ENCODE measurements at places on chromosomes 7 and 10.

- DNase-seq, result no peak
Measured at GRCh38 chr7:8200316-8200715, 61.7 kb downstream of the ICA1 start.

GRCh38 chr10:23479798-23480473 is 41.1 kb downstream of the OTUD1 start:
- DNase-seq, result no peak

GRCh38 chr10:76031099-76031498 is 599.7 kb downstream of the LRMDA start:
- no peak for DNase-seq

DNA sequence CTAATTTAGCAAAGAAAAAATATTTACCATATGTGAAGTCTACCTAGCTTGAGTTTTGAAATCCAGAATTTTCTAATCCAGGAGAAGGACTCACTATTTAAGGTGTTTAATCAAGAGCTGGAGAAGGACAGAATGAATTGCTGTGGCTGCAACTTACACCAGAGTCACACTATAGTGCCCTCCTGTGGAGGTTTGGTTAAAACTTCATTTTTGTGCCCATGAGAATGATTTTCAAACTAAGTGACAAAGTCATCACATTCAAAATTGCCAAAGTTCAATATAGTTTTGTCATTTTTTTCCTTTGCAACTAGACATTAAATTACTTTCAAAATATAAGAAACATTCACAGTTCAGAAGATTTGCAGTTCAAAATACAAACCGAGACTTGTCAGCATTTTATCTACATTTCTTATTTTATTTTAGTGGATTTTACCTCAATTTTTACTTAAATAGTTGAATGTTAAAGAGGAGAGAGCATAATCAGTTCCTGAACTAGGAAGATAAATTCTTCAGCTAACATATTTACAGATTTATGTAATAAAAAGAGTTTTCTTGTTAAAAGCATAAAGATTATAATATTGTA is 70.7 kb downstream of the CABCOCO1 start:
- DNase-seq, result peak; percentile 56

GRCh38 chr10:59844436-59844835 is 61.9 kb downstream of the CCDC6 start:
- DNase-seq, result no peak

- no peak for DNase-seq
Measured at GRCh38 chr7:52257890-52258289, 777.5 kb upstream of the POM121L12 start.

GRCh38 chr10:90930070-90930837 is 9.4 kb upstream of the ANKRD1 start:
- DNase-seq, result no peak

GRCh38 chr10:11282661-11283060 is 265.0 kb downstream of the CELF2 start:
- DNase-seq, result no peak

- no peak for DNase-seq
Measured at GRCh38 chr7:29808075-29808801, 1.9 kb downstream of the WIPF3 start.

GRCh38 chr7:151249034-151249731 is 689 bp upstream of the SMARCD3 start:
- DNase-seq, result peak; percentile 65

- no peak for DNase-seq
Measured at GRCh38 chr10:103235775-103236174, 9.9 kb upstream of the RPEL1 start.

- no peak for DNase-seq
Measured at GRCh38 chr7:23889566-23889965, 179.5 kb downstream of the STK31 start.

DNA sequence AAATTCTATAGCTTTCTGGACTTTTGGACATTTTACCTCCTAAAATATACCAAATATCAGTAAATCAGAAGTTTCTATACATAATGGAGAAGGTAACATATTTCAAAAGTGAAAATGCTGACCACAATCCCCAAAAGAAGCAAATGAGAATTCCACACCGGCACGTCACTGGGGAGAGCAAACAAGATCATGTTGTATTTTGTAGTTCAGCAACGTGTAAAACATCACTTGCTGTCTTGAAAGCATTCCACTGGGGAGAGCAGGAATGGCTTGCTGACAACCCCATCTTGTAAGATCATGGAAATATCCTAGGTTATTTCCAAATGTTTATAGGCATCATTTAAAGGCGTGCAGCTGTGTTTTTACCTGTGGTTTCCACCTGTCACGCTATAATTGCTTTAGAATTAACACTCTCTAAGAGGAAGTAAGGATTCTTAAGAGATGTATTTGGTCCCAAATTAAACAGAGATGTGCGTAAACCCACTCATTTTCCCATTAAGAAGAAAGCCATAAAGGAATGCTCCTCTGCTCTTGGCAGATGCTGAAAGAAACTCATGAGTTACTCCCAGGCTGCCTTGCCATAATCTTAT is 397.1 kb upstream of the POT1 start:
- no peak for DNase-seq

DNA sequence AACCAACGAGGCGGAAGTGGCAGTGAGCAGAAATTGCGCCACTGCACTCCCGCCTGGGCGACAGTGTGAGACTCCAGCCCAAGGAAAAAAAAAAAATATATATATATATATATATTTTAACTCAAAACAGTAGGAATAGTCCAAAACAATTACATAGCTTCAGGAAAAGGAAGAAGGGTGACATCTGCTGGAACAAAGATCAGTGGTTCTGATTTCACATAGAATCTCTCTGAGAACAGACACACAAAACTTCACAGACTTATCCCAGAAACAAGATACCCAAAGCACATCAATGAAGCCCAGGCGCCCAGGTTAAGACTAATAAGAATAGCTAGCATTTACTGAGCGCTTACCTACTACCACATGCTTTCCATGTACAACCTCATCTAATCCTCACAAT is 45.0 kb downstream of the DNMBP start:
- DNase-seq, result no peak

DNA sequence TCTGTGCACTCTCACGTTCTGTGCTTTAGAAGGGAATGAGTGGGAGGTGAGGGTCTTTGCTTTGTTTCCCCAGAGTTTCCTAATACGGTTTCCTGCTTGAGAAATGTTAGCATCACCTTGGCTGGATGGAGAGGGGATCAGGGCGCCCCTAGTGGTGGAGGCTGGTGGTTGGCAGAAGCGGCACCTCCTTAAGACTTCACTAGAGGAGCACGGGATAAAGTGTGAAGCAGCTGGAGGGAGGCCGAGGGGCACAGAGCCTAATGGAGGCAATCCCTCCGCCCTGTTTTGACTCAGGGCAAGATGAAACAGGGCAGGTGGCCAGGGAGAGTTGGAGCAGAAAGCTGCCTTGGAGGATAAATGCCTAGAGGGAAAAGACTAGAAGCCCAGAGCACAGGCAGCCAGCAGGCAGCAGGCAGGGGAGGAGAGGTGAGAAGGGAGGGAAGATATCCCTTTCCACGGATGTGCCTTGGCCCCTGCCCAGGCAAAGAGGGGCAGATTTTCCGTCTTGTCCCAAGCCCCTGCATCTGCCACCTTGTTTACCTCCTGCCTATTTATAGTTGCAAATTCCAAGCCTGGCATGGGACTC is 56.0 kb upstream of the BTRC start:
- peak; percentile 75 for DNase-seq

DNA sequence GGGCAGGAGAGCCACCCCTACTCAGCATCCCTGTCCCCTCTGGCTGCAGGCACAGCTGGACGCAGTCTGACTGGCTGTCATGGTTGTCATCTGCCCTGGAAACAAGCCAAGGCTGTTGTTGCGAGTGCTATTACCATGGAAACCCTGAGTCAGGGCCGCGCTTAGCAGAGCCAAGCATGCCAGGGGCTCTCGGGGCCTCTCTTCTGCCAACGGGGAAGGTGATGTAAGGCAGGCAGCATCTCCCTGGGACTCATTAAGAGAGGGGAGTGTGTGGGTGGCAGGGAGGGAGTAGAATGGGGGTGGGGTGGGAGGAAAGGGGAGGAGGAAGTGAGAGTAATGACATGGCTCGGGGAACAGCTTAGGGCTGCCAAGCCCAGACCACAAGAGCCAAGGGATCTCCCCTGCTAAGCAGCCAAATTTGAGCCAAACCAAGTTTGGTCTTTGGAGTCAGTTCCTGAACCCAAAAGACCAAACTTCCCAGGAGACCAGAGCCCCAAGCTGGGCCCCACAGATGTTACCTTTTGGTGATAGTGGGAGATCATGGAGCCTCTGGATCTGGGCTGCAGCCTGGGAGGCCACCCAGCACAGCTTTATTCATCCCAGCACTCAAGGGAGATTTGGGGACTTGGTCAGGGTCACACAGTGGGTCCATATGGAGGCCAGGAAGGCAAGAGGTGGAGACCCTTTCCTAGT is 67.6 kb downstream of the TMEM130 start:
- no peak for DNase-seq

DNA sequence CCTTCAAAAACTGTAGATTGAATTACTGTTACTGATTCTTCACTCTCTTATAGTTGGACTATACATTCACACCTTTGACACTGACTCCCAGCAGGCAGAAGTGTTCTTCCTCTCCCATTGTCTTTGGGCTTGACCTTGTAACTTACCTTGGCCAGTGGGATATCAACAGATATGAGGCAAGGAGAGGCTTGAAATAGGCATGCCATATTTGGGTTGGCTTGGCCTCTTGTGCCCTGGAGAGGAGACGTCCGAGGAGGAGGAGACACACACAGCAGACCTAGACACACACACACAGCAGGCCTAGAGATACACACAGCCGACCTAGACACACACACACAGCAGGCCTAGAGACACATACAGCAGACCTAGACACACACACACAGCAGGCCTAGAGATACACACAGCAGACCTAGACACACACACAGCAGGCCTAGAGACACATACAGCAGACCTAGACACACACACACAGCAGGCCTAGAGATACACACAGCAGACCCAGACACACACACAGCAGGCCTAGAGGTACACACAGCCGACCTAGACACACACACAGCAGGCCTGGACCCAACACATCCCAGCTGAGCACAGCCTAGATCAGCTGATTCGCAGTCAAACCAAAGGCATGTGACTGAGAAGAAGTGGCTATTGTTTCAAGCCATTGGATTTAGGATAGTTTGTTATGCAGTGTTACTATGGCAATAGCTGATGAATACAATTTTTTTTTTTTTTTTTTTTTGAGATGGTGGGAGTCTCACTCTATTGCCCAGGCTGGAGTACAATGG is 12.5 kb upstream of the GNA12 start:
- DNase-seq, result no peak

- DNase-seq, result no peak
Measured at GRCh38 chr10:43881657-43882056, 233.0 kb upstream of the ZNF32 start.

- DNase-seq, result no peak
Measured at GRCh38 chr10:91756286-91756685, 41.9 kb upstream of the TNKS2 start.

- DNase-seq, result peak; percentile 57
Measured at GRCh38 chr10:122461367-122461728, at the start of gene HTRA1. Gene HTRA1 (plus strand): TSS chr10:122461553. CDS start chr10:122461653, 100 bp downstream.

DNA sequence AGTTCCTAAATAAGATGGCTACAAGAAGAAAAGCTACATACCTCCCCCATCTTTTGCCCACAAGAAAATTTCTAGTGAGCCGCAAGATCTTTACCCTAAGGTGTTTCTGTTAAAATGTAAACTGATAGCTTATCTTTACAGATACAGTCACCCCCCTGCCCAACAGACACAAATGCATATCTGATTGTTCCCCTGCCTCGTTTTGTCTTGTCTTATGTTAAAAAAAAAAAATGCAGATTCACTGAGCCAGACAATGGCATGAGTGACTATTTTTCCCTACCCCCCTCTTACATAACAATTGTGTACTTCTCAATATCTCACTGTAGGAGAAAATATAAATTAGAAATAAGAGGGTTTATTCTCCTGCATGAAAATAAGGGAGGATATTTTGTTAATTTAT is 8.5 kb downstream of the ZNF138 start:
- DNase-seq, result no peak

- DNase-seq, result no peak
Measured at GRCh38 chr7:150463461-150463860, 13.0 kb downstream of the GIMAP8 start.
